ENCODE measurements at places on chromosomes 2 and 18.

- peak; percentile 34 for DNase-seq
Measured at GRCh38 chr2:29700560-29700959, 220.8 kb downstream of the ALK start.

- DNase-seq, result no peak
Measured at GRCh38 chr2:235864302-235864701, 303.9 kb downstream of the GBX2 start.

DNA sequence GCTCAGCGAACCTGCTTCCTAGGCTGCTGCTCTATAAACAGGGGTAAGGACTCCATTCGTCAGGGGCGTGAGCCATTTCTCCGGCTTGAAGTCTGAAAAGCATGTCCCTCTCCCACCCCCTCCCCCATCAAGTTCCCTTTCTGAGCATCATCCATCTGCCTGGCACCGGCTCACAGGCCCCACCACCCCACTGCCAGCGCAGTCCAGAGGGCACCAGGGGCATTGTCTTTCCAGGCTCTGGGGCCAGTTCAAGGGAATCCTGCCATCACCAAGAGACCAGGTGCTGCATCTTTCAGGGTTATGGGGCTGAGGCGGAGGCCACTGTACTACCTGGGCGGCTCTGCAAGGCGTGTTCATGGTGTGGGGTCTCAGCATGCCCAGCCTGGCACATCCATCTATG is 64.7 kb upstream of the EDAR start:
- DNase-seq, result no peak

- no peak for DNase-seq
Measured at GRCh38 chr2:167940734-167941507, 306.5 kb downstream of the STK39 start.

DNA sequence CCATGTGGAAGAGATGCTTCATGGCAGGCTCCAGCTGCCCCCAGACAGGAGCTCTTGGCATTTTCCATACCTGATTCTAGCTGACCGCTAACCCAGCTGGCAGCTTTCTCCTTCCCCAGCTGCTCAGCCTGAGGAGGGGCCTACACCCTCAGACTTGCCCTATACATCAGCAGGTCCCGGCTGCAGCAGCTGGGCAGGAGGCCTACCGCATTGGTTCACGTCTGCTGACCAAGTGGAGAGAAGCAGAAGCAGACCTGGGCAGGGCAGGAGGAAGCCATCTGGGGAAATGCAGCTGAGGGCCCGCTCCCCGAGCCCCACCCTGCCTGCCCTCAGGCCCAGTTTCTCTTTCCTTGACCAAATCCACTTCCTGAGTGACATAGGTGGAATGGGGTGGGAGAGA is 50.7 kb downstream of the LBH start:
- no peak for DNase-seq

GRCh38 chr18:10239103-10239502 is 215.3 kb upstream of the APCDD1 start:
- peak; percentile 50 for DNase-seq

DNA sequence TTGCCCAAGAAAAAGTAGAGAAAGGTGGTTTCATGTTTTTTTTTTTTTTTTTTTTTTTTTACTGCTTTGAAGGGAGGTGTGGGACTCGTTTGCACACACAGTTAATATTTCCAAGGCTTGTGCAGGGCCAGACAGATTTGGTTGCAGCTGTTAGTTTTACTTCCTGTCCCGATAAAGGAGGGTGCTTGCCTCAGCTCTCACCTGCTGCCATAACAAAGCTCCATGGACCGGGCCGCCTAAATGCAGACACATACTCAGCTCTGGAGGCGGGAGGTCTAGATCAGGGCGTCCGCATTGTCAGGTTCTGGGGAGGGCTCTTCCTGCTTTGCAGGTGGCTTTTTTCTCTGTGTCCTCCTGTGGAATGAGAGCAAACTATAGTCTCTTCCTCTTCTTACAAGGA is 69.9 kb downstream of the ODC1 start:
- no peak for DNase-seq

DNA sequence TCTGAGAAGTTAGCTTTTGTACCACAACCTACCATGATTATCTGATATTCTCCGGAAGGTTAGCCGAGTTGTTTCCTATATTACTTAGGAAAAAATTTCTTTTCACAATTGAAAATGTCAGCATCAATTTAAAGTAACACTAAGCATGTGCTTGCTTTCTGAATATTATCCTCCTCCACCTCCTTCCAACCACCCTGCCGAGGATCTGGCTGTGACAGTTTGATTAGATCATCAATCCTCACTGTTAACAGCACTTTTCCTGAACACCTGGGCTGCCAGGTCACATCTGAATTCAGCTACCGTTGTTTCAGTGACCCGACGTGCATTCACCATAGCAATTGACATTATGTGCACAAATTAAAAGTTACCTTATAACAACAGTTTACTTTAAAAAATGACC is 207.0 kb downstream of the ZNF407 start:
- no peak for DNase-seq

DNA sequence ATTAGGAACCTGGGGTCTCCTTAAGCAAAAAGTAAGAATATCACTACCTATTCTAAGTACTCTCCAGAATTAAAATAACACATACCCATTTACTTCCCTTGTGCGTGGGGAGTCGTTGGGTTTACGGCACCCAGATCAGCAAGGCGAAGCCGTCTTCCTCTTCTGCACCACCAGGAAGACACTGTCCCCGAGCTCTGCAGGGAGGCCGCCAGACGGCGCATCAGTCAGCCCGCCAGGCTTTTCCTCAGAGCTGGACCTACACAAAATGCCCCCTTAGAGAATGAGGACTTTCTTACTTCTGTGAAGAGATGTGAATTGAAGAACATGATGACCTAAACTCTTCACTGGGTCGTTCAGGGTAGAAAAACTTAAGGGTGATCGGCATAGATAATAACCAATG is 526.5 kb downstream of the GALR1 start:
- no peak for DNase-seq

DNA sequence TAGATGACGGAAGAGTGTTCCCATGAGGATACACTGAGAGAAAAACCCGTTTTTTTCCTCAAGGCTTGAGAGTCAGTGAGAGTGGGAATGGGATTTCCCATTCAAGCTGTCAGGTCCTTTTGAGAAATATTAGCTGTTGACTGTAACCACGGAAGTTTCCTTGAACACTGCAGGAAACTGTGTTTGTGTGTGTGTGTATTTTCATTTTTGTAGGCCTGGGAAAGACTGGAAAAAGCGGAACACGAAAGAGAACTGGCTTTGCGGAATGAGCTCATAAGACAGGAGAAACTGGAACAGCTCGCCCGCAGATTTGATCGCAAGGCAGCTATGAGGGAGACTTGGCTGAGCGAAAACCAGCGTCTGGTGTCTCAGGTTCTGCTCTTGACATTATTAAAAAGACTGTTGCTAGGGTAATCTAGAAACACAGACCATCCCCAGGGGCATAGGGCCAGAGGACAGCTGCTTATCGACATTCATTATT is 98.8 kb upstream of the EML6 start:
- DNase-seq, result no peak

GRCh38 chr2:144516981-144517865 is 2.7 kb downstream of the ZEB2 start:
- DNase-seq, result peak; percentile 85

DNA sequence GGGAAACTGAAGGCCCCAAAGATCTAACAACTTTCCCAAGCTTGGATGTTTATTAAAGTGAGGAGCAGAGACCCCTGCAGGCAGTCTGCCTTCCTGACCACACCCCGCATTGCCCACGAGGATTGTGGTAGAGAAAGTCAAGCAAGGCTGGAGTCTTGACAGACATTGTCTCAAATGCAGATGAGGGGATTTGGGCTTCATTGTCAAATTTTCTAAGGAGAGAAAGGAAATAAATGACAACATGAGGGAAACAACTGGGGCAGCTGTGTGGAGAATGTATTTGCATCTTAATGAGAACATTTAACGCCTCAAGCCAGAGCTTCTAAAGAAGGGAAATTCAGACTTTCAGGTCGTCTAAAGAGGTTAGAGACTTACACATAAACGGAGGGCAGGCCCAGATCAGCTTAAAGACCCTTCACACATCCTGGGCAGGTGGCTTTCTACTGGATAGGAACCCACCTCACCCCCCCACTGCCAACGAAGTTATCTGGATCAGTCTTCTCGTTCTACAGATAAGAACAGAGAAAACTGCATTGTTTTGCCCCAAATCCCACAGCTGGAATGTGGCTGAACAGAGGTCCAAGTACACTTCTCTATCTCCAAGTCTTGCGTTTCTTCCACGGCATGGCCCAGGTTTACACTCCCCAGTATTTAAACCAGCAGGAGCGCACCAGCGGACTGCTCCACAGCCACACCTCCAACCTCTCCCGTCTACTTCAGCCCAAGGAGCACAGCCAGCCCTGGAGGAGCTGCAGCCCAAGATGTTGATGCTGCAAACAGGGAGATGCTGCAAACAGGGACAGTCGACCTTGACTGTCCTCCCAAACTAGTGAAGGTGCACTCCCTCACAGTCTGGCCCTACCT is 16.2 kb upstream of the SCG2 start:
- no peak for DNase-seq

- no peak for DNase-seq
Measured at GRCh38 chr2:100004348-100004884, 138.0 kb downstream of the AFF3 start.

- no peak for DNase-seq
Measured at GRCh38 chr2:42523341-42523740, 29.6 kb upstream of the KCNG3 start.

GRCh38 chr2:58553937-58554336 is 312.8 kb upstream of the FANCL start:
- DNase-seq, result no peak

GRCh38 chr2:37855283-37856041 is 69.6 kb upstream of the RMDN2 start:
- DNase-seq, result no peak

DNA sequence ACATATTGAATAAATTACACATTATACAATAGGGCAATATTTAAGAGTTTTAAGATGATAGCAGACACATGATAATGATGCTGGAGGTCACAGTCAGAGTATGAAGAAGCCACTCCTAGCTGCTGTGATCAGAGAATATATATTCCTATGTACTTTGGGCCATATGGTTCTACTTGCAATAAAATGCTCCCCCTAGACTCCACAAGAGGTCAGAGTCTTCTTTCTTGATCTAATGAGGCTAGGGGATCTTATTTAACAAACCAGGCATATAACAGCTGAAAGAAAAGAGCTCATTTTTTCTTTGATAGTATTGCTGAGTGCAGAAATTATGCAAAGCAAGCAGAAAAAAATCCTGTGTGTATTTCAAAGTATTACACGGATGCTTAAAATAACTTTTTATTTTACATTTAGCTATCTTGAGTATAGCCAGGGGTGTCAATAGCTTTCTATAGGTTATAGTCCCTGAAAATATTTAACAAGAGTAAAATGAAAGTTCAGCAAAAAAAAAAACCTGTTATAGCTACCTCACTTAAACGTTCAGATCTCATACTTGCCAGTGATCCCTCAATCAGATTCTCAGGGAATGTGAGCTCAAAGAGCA is 748.7 kb upstream of the CHAC2 start:
- DNase-seq, result no peak

GRCh38 chr2:51006641-51007040 is 25.3 kb downstream of the NRXN1 start:
- DNase-seq, result no peak

GRCh38 chr2:143183804-143184463 is 54.7 kb downstream of the ARHGAP15 start:
- no peak for DNase-seq

- no peak for DNase-seq
Measured at GRCh38 chr2:16716944-16717343, 51.3 kb upstream of the CYRIA start.

GRCh38 chr2:74481961-74482800 is 617 bp downstream of the CCDC142 start:
- DNase-seq, result peak; percentile 31

- no peak for DNase-seq
Measured at GRCh38 chr18:31657823-31658669, 26.3 kb downstream of the B4GALT6 start.

DNA sequence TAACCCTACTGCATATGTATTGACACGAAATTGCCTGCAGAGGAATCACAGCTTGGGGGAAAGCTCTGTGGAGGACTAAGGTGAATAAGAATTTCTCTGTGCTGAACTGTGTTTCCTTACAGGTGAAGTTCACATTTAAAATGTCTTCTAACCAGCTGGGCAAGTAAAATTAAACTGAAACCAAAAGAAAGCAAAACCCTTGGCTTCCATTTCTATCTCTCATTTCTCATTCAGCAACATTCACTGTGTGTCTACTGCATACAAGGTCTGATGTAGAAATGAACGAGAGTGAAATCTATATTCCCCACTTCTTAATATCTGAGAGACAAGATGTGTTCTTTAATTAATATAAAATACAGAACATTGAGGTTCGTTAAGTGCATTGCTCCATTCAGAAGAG is 397.3 kb downstream of the SOX11 start:
- no peak for DNase-seq

- no peak for DNase-seq
Measured at GRCh38 chr18:31042406-31043181, at the start of gene DSC3. TSS of gene DSC3 (minus strand) at chr18:31042742. CDS start at chr18:31042660, 82 bp downstream.

DNA sequence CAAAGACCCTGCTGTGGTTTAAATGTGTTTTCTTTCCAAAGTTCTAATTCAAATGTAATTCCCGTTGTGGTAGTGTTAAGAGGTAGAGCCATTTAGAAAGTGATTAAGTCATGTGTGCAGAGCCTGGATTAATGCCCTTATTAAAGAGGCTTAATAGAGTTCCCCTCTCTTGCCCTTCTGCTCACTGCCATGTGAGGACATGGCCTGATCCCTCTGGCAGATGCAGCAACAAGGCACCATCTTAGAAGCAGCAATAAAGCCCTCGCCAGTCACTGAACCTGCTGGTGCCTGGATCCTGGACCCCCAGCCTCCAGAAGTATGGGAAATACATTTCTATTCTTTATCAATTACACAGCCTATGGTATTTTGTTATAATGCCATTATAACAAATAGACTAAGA is 485.2 kb downstream of the DCDC2C start:
- no peak for DNase-seq

GRCh38 chr2:68379184-68379708 is 14.2 kb downstream of the PLEK start:
- no peak for DNase-seq

DNA sequence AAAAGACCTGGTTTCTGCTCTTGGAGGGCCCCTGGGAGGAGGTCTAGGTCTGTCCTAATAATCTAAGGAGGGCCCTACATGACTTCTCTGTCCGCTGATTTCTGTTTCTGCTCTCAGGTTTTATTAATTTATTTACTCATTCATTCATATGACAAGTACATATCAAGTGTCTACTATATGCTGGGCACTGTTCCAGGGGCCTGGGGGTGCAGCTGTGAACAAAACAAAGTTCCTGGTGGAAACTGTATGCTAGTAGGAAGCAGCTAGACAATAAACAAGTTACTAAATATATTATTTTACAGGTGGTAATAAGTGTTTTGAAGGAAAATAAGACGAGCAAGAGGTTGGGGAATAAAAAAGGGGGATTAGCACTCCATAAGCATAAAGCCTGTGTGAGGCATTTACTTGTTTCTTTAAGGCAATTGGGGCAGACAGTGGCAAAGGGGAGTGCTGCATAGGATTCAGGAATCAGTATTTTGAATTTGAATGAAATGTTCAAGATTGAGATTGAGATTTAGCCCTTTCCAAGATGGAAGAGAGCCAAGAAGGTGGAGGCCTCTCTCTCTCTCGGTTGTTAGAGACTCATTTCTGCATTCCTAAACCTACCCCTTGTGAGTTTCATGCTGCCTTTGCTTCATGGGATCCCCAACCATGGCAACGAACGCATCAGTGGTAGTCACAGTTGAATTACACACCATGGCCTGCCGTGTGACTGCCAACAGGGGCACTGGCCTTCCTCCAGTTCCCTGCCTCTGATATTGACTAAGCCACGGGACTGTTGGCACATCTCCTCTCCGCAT is 28.3 kb downstream of the DRC1 start:
- no peak for DNase-seq

Measured in AG08395 (cell line).